ENCODE measurements at places on chromosomes 16 and 17. TPM values are rescaled to one million over a fixed set of nuclear protein-coding genes. Genes with fewer than 3 reads are reported as not detected.

Gene UTS2R
- total RNA-seq = not detected

Gene SHISA9
- 4.4 TPM for total RNA-seq

DNA sequence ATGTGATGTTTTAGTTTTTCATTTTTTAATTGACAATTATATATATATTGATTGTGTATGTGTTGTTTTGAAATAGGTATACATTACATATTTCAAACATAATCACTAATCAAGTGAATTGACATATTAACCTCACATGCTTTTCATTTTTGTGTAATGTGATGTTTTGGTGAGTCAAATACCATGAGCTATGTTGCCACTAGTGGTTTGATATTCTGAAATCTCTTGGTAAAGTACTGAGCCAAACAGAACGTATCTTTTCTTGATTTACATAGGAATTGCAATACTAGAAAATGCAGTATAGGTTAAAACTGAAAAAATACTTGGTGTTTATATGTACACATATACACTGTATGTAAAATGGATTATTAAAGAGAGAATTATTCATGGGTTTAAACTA, 65.2 kb upstream of the SIAH1 start:
- DNase-seq = no peak

GRCh38 chr17:65455972-65456343, 105.5 kb downstream of the AXIN2 start:
- DNase-seq = peak; percentile 83

GRCh38 chr17:65177901-65178300, 40.7 kb downstream of the RGS9 start:
- DNase-seq = no peak

GRCh38 chr17:31533546-31534155, 142.2 kb downstream of the RAB11FIP4 start:
- peak; percentile 93 for DNase-seq

DNA sequence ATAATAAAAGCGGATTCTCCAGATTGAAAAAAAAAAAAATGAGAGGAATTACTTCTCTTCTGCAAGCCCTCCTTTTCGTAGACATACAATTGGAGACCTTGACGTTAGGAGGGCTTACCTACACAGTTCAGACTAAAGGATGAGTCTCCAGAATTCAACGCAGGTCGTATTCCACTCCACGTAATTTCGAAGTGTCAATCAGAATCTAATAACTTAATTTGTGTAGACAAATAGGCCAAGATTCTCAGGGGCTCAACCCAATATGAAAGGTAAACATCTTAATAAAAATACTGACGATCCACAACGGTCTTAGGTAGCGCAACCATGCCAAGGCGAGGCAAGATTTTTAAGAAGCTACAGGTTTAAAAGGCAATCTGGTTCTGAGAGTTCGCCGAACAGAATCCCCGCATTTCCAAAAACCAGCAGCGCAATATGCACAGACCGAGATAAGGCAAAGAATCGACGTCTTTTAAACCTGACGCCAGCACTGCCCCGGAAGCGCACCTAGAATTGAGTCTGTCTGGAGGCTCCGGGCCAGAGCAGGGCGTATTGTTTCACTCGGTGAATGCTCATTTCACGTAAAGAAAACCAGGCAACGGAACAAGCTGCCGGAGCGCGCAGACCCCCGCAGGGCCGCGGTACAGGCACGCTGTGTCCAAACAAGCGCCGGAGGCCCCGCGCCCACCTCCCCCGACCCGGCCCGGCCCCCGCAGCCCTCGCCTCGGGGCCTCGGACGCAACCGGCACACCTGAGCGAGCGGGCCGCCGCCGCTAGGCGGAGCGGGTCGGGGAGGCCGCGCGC, 623 bp downstream of the MBTPS1 start:
- no peak for DNase-seq
